ENCODE measurements at places on chromosomes 7 and 10.

- DNase-seq = no peak
Observed at GRCh38 chr10:92149261-92149660, 141.6 kb downstream of the CPEB3 start.

DNA sequence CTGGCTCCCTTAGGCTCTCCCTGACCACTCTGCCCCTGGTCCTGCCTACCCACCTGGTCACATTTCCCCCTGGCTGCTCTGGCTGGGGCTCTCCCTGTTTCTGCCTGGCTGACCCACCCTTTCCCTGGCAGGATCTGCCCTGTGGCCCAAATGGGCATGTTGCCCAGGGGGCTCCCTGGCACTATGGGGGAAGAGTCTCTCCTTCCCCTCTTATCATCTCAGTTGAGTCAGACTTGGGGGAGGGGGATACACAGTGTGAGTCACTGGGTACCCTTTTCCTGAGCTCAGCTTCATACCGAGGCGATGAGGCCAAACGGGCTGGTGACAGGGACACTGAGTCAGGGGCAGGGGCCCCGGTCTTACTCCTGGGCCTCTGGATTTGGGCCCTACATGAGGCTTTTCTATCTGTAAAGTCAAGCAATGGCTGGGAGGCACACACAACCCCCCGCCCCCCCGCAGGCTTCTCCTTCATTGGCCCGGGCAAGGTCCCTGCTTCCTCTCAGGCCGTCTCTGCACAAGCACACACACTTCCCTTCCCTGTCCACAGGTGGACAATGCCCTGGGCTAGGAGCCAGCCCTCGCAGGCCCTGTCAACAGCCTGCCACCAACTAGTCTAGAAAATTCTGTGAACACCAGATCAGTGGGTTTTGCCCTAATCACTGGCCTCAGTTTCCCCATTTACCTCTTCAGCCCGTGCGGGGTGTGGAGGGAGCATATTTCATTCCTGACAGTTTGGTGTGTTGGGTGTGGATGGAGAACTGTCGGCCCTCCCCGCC, 627 bp upstream of the FLNC start:
- DNase-seq = peak; percentile 36

DNA sequence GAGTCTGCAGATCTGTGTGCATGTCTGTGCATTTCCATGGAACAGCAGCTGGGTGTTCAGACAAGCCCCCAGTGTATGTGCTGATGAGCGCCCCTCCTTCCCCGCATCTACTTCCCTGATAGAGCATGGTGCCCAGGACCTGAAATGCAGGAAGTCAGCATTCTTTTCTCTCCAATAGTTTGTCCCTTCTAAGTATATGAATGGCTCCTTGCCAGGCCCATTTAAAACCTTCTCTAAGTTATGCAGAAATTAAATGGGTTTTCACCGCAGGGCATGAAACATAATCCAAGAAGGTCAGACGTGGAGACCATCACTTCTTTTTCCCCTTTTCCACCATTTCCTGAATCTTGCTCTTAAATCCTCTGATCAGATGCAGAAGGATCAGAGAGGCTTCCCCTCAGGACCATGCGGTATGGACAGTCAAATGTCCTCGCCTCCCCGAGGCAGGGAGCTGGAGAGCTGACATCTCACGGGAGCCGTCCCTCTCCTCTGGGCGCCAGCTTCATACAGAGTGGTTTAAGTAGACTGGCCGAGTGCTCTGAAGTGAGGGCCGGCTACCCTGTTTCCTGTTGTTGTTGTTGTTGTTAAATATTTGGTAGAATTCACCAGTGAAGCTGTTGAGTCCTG, 155.3 kb downstream of the C10orf105 start:
- no peak for DNase-seq

DNA sequence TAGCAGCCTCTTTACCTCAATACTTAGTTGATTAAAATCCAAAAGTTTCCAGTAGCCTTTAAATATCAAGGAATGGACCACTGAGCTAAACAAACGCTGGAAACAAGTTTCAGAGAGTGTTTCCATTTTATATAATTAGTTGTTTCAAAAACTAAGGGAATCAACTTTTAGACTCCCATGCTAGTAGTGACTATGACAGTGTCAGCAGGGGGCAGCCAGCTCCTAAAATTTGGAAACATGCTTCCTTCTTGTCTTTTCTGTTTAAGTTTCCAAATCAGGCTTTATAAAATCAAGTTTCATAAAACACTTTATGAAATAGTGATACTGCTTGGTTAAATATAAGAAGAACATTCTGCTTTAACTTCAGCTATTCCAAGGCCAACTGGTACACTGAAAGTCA, 138.2 kb upstream of the TMEM229A start:
- peak; percentile 12 for DNase-seq

DNA sequence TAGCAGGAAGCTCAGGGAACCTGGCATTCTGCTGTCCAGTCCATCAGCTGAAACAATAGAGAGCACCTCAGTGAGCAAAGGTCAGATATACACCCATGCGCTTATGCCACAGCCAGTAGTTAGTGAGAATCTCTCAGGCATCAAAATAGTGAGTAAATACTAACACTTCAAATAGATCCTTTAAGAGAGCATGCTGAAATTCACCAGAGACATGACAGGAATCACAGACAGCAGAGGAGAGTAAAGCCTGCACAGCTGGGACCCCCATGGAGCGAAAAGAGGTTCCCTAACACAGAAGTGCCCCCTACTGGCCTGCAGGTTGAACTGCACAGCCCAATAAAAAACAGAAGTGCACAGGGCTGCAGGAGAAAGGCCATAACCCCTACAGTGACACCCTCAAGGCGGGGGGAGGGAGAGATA, 57.6 kb upstream of the ANTXRL start:
- no peak for DNase-seq

DNA sequence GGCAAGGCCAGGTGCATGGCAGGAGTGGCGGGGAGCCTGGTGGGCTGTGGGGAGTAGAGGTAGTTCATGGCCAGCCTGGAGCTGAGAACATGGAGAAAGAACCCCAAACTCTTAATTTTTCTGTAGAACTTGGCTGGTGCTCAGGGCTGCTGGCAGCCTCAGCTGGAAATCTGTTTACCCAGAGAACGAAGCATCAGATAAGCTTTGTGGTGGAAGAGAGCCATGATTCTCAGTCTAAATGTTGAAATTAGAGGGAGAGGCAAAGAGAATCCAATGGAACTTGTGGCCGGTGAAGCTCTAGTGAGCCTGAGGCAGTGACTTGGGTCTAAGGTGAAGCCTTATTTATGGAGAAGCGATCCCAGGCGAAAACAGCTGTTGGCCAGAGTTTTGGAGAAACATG, 126.4 kb downstream of the CCDC3 start:
- no peak for DNase-seq

- no peak for DNase-seq
Observed at GRCh38 chr7:43460733-43461348, 122.1 kb upstream of the STK17A start.

DNA sequence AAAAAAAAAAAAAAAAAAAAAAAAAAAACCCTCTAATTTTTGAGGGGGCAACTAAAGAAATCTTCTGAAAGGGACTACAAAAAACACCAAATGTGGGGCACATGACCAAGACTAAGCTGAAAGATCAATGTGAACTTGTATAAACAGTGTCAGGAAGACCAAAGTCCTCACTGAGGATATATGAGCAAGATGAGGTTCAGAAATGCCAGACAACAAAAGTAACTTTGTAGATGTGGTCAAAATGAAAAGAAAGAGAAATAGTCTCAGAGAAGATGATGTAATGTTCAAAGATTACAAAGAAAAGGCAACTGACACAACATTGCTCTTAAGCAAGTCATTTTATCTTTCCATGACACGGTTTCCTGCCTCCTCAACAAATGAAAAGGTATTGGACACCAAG, 48.7 kb upstream of the PTPRZ1 start:
- DNase-seq = no peak

DNA sequence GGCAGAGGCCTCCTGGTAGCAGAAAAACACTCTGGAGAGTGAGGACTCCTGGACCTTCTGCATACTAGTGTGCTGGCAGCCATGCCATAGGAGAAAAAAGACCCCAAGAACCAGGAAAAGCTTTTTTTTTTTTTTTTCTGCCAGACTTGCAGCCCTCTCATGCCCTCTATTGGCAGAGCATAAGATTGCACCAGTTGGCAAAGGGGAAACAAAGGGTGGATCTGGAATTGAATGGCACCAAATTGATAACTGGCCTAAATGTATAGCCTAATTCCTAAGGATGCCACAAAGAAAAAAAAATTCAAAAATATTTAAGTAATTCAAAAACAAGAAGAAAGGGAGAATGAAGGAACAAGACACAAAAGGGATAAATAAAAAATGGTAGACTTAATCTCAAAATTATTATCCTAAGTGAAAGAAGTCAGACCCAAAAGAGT, 112.5 kb upstream of the GHITM start:
- no peak for DNase-seq

DNA sequence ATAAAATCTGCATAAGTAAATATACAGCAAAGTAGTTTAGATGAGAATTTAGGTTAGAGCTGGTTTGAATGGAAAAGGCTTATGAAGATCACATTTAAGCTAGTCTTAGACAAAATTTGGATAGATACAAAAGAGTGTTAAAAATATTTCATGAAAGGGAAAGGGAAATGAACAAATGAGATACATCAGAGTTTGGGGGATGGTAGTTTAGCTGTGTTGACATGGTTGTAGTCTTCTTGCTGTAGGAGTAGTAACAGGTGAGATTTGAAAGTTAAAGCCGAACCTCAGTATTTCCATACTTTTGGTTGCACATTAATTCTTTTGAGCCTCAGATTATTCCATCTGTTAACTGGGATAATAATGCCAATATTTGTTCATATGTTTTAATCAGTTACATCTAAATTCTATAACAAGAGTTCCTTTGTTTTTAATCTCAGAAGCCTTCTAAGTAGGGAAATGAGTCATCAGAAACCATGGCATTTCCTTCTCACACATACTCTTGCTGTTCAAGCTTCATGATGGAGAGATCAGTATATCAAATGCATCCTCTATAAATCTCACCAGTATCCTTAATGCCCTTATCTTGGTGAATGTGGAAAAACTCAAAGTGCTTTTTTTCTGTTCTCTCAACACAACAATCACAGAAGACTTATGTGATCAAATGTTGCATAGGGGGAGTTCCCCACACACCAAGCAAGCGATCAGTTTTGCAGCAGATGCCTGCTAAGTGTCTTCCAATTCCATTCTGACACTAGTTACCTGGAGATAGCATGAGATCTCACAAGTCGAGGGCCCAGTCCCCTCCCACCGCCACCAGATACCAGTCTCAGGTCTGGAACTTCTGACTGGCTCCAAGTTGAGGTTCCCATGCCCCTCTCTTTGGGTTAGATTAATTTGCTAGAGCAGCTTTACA, 84.7 kb downstream of the MAPK8 start:
- no peak for DNase-seq

DNA sequence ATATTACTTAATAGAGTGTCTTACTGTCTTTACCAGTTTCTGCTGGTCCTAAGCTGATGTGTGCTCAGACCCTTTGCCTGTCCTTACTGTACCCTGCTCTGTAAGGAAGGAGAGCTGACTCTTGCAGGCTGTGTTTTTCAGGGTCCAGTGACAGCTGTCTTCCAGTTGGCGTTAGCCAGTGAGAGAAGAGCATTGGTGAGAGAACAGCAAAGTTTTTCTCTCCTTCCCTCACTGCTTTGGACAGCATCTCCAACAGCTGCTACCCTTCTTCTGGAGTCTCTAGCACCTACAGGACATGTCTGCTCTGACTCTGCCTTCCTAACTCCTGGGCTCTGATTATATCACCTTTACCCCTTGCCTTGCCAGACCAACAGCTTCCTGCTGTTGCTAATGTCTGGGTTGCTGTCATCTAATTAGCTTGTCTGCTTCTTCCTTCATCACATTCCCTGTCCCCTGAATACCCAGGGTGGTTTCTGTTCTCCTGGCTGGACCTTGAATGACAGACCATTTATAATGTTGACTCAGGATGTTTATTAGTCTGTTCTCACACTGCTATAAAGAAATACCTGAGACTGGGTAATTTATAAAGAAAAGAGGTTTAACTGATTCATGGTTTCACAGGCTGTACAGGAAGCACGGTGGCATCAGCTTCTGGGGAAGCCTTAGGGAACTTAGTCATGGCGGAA, 23.5 kb upstream of the PANK1 start:
- DNase-seq = no peak

DNA sequence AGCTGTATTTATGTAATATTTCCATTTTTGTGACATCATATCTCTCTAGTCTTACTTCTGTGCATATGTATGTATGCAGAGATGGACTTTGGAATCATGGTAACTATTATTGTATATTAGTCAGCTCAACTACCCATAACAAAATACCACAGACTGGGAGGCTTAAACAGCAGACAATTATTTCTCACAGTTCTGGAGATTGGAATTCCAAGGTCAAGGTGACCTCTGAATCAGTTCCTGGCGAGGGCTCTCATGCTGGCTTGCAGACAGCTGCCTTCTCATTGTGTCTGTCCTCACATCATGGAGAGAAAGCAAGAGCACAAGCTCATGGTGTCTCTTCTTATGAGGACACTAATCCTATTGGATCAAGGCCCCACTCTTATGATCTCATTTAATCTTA, 79.1 kb downstream of the RAMP3 start:
- DNase-seq = no peak

- peak; percentile 21 for DNase-seq
Observed at GRCh38 chr7:115097175-115097671, 175.3 kb downstream of the MDFIC start.

GRCh38 chr10:7123774-7124173, 287.1 kb downstream of the SFMBT2 start:
- no peak for DNase-seq

DNA sequence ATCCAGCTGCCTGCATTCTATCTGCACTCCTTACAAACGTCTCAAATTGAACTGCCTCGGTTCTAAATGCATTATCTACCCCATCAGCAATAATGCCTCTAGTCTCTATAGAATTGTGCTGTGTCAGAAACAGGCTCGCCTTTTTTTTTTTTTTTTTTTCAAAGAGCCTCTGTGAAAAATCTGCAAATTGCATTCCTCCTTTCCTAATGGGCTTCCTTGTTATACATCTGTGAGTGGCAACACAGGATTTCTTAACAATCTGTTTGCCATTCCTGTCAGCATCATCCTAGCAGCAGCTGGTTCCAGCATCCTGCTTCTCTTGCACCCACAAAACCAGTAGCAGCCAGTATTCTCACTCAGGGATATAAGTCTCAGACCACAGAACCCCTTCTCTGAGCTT, 413.5 kb upstream of the SEMA3D start:
- no peak for DNase-seq

DNA sequence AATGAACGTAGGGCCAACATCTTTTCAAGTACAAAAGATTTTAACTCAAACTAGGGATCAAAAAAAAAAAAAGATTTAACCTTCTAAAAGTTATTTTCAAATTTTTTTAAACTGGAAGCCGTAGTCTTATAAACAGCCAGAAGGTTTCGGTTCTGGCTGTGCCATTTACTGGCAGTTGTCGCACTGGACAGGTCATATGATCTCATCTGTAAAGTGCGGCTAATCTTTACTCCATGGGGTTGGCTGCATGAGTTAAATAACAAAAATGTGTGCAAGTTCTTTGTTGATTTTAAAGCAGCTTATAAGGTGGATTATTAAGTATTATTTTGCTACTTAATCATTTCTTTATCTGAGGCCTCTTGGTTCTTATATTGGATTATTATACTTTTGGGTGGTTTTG, 36.6 kb downstream of the TRUB1 start:
- no peak for DNase-seq

DNA sequence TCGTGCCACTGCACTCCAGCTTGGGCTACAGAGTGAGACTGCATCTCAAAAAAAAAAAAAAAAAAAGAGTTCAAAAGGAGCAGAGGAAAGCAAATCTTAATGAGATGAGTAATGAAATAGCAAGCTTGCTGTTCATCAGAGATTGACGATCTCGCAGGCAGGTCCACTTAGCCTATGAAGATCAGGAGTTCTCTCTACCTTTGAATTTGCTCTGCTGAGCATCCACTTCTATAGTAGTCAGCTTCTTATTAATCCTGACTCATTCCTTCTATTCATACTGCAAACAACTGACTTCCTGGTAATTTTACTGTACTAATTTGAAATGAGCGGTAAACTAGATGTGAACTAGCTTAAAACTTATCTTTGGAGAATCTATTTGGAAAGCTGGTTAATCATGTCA, 1014.6 kb downstream of the GATA3 start:
- no peak for DNase-seq
